B cell (primary cell): ENCODE measurements at places on chromosomes 2 and 18. TPM values are rescaled to one million over a fixed set of nuclear protein-coding genes. Genes with fewer than 3 reads are reported as not detected.

DNA sequence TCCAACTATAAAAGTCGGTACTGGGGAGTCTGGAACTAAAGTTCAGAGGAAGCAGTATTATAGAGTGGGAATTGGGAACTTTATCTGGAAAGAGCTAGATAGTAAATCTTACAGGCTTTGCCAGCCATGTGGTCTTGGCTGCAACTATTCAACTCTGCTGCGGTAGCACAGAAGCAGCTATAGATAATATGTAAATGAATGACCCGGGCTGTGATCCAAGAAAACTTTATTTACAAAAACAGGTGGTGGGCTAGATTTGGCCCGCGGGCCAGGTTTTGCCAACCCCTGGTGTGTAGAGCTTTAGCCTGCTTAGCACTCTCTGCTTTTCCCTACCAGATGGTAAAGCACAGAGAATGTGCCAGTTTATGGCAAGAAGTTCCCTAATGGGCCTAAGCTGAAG lies 70.8 kb downstream of the TNP1 start:
- DNase-seq, result no peak

DNA sequence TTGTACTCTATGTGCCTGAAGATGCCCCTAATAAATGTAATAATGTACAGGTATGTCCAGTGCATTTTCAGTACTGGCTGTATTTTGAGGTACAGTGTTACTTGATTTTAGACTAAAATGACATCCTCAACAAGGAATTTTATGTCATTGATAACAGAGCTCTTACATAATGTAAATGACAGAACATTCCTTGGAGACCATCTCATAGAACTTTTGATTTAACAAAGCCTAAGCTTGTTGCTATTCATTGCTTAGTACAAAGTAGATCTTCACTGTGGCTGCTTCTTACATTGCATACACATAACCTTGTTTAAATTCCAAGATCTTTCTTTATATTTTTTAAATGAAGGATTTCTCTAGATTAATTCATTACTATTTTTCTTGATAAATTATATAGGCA lies 24.1 kb downstream of the DYNC1I2 start:
- no peak for DNase-seq

- DNase-seq, result no peak
Observed at GRCh38 chr2:220219371-220219770, 591.9 kb downstream of the SLC4A3 start.

GRCh38 chr2:121907928-121908327 lies 152.5 kb downstream of the TSN start:
- DNase-seq, result no peak

- DNase-seq, result no peak
Observed at GRCh38 chr18:34734056-34734455, 24.0 kb downstream of the DTNA start.

DNA sequence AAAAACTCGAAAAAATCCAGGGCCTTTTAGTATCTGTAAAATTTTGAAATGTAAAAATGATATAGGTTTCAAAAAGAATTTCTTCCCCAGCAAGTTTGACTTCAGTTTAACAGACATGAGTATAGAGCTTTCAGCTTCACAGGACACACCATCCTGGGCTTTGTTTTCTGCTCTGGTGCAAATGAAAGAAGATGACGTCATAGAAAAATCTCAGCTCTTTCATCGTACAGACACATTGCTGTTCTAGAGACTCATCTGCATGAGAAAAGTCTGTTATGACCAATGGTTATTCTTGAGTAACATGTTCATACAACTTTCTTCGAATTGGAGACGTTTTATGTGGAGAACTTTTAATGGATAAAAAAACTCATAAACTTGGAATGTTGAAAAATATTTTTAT lies 111.7 kb upstream of the DYNAP start:
- no peak for DNase-seq

- no peak for DNase-seq
Observed at GRCh38 chr2:11824901-11825828, 78.7 kb downstream of the LPIN1 start.

DNA sequence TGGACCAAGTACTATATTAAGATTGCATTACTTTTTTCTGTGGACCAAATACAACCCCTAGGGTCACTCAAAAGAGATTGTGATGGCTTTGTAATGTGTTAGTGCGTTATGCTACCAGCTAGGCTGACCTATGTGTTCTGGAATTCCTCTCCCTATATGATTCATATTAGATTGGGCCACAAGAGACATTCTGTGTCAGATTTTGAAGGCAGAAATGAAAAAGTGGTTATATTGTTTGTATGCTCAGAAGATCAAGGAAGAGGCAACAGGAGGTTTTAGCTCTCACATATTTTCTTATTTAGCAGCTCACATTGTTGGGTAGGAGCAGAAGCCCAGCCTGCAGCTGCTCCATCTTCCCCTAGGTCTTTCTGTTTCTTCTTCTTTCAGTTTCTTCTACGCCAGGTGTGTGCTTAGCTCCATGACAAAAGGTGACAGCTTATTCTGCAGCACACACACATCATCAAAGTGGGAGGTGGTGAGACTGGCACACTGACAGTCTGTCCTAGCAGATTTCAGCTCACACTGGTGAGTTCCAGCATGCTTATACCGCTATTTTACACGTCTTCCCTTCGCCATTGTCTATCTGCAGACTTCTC lies 156.8 kb upstream of the UBE2E3 start:
- no peak for DNase-seq

DNA sequence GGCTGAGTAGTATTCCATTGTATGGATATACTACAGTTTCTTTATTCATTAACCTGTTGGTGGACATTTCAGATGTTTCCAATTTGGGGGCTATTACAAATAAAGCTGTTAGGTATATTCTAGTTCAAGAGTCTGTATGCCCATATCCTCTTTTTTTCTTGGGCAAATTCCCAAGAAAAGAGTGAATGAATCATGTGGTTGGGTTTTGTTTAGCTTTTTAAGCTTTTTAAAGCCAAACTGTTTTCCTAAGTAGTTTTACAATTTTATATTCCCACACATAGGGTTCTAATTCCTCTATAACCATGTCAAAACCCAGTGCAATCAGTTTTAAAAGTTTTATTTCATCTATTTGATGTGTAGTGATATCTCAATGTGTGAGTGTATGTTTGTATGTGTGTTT lies 44.9 kb upstream of the BAZ2B start:
- DNase-seq, result no peak

DNA sequence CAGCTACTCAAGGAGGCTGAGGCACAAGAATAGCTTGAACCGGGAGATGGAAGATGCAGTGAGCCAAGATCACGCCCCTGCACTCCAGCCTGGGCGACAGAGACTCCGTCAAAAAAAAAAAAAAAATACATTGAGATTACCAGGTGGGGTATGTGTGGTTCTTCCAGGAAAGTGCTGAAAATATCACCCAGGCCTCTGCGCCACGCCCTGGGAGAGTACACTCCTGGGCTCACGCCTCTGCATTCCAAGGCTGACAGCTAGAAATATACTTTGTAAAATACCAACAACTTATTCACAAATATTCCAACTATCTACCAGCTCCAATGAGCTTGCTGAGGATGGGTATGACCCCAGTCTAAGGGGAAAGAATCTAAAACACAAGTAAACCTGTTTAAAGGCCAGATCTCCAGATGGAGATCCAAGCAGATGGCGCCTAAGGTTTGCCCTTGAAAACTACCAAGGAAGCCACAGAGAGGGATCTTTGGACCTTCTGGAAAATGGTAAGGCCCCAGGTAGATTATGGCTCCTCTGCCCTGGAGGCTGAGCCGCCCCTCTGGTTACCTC lies 21.6 kb upstream of the B3GNT7 start:
- DNase-seq, result no peak

GRCh38 chr18:23302511-23302850 lies 150.6 kb upstream of the RIOK3 start:
- no peak for DNase-seq

GRCh38 chr2:65294136-65294535 lies 66.5 kb downstream of the ACTR2 start:
- no peak for DNase-seq

GRCh38 chr2:860259-860855 lies 90.3 kb upstream of the SNTG2 start:
- no peak for DNase-seq

- no peak for DNase-seq
Observed at GRCh38 chr18:37222999-37223378, 342.6 kb downstream of the CELF4 start.

- no peak for DNase-seq
Observed at GRCh38 chr2:11102956-11103860, 52.1 kb upstream of the SLC66A3 start.

DNA sequence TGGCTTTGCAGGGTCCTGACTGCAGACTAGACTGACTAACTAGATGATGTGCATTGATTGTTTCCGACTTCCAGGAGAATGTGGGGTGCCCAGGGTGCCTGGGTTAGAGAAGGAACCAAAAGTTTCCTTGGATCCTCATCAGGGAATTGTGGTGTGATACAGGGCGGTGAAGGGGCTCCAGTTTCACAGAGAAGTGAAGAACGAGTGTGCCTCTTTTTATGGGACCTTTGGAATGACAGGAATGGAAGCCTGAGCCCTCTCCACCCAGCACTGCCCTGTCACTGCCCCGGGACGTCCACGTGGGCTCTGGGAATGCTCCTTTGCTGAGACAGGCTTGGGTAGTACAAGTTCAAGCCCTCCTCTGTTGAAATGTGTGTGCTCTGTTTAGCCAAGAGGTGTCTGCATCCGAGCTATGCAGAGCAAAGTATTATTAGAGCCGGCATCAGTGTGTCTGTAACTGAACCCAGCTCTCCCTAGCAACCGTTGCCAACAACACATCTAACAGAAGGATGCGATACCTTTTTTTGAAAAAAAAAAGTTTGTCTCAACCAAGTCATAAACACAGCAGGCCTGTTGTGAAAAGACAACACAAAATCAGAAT lies 183.6 kb downstream of the SMAD7 start:
- DNase-seq, result no peak

Gene RPE
- 47.8 and 50.7 TPM in 2 replicates for total RNA-seq

Gene PTPRN
- not detected in 2 replicates for total RNA-seq

Gene COLEC12
- not detected in 2 replicates for total RNA-seq

Gene TUBB8B
- total RNA-seq, result 0.49 and 0.95 TPM in 2 replicates
